ENCODE measurements at places on chromosomes 13 and 19.

- DNase-seq, result no peak
These were observed 15.9 kb upstream of the GAS6 start for GRCh38 chr13:113879494-113880360.

DNA sequence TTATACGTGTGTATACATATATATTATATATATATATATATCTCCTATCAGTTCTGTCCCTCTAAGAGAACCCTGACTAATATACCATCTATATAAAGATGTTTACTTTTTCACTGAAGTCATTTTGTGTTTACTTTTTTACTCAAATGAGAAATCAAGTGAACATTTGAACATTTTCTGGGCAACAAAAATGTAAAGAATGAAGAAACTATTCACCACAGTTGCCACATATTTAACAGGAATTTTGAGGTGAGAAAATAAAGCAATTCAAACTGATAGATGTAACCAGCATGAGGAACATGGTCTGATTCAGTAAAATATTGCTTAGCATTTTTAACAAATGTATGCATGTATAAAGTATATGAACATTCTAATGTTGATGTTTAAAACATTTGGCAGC is 299.2 kb upstream of the KLHL1 start:
- DNase-seq, result no peak

DNA sequence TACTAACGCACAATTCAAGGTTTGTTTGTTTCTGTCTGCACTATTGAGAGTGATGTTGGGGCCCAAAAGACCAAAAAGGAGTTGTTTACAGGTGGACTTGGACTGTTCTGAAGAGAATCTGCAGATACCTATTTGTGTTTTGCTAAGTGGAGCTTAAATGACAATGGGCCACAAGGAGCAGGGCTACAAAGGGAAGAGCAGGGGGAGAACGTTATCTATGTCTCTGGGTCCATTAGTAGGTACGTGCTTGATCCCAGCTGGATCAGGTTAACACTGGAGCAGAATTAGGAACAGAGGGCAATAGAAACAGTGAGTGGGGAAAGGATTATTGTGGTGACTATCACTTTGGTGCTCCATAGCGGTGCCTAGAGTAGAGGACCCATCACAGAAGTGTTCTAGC is 22.5 kb downstream of the NBEA start:
- no peak for DNase-seq

- no peak for DNase-seq
These were observed 2.6 kb upstream of the PSG4 start for GRCh38 chr19:43207991-43208390.

GRCh38 chr13:99347911-99348451 is 40.8 kb upstream of the GPR183 start:
- no peak for DNase-seq

GRCh38 chr13:86541461-86541860 is 742.2 kb upstream of the SLITRK6 start:
- no peak for DNase-seq

DNA sequence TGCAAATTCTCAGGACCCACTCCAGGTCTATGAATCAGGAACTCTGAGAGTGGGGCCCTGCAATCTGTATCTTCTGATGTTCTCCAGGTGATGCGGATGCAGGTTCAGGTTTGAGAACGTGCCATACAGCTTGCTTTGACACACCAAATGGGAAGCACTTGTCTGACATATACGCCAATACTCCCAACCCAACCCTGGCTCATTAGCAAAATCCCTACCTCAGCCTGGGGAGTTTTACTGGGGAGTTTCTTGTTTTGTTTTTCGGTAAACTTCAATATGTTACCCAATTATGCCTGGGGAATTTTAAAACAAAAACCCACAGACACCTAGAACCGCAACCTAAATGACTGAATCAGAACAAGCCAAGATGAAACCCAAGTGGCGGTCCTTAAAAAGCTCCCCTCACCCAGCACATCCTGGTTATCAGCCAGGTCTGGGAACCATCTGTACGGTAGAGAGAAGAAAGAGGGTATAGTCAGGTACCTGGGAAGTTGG is 41.2 kb downstream of the ABCC4 start:
- DNase-seq, result no peak

- DNase-seq, result peak; percentile 25
These were observed 310.7 kb downstream of the ITGBL1 start for GRCh38 chr13:101763191-101763590.

- no peak for DNase-seq
These were observed 102.5 kb downstream of the FGF14 start for GRCh38 chr13:102299366-102299765.

DNA sequence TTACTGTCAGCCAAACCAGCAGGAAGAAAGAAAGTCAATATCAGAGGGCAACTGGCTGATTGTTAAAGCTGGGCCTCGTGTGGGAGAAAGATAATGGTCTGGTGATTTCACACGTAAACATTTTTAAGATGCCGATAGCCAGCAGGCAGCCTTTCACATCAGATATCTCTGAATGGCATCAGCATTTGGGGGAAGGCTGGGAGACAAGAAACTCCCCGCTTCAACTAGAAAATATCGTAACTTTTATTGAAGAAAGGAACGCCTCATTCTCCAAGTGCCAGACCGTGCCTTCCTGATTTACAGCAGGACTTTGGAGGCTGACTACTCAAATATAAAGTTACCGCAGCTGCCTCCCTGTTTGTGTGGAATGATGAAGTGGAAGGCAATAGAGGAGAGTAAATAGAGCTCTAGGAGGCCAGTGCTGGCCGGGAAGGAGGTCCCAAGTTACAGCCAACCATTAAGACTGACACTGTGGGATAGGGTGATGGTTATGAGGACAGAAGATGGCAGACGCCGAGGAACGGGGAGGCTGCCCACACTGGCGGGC is 284.3 kb upstream of the MAB21L1 start:
- no peak for DNase-seq

DNA sequence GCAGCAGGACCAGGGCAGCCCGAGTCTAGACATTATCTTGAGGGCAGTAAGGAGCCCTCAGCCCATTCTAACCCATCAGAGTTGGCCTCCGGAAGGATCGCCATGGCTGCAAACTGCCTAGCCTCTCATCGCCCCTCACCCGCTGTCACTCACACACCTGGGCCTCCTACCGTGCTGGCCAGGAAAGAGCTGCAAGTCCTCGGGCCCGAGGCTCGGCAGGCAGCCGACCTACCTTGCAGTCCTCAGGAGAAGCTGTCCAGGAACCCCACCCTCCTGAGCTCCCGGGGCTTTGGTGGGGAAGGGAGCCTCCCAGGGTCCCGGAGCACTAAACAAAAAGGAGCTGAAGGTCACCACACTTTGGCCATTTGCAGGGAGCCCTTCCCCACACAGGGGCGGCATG is 46.8 kb downstream of the CCNE1 start:
- no peak for DNase-seq

- DNase-seq, result no peak
These were observed 2.8 kb downstream of the MYADM start for GRCh38 chr19:53870485-53870844.

DNA sequence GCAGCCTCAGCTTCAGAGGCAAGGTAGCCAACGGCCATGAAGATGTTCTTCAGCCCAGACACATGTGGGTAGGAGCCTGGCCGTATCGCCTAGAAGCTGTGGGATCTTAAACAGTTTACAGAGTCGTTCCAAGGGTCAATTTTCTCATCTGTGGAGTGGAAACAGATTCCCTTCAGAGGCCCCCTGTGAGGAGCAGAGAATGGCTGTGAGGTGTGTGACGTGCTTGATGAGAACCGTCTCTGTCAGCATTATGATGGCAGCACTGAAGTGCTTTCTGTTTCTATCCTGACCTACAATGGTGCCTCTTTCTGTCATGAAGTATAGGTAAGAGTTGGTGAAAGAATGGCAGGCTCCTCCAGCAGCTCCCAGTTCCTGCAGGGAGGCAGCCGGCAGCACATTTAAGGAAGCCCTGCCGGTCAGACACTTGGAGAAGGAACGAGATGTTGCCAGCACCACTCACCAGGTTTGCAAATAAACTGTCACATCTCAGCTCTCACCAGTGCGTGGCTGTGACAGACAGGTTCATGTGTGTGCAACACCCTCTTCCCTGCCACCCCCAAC is 277.3 kb downstream of the FOXO1 start:
- no peak for DNase-seq

DNA sequence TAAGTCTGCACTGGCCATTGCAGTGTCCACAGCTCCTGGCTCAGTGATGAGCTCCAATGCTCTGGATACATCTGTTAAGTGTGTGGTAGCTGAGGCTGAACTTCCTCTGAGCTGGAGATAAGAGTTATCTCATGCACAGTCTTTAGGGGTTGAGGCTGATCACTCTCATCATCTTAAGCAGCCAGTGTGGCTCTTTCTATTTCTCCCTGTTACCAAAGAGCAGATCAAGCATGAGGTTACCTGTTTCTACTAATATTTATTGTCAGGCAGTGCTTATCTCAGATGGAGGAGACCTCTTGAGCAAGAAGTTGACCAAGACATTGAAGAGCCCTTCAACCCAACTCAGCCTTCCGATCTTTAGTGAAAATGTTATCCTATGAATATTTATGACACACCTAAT is 6.6 kb upstream of the OR10H2 start:
- DNase-seq, result no peak

- DNase-seq, result no peak
These were observed 7.5 kb upstream of the ZNF808 start for GRCh38 chr19:52520013-52520412.

DNA sequence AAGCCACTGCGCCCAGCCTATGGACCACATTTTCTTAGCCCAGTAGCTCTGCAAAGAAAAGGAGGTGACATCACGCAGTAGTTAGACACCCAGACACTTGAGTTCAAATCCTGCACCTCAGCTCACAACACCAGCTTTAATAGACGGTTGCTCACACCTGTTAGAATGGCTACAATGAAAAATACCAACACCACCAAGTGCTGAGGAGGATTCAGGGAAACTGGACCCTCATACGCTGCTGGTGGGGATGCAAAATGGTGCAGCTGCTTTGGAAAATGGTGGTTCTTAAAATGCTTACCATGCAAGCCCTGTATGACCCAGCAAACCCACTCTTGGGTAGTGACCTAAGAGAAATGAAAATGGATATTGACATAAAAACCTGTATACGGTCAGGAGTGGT is 11.7 kb upstream of the DOCK6 start:
- DNase-seq, result no peak

DNA sequence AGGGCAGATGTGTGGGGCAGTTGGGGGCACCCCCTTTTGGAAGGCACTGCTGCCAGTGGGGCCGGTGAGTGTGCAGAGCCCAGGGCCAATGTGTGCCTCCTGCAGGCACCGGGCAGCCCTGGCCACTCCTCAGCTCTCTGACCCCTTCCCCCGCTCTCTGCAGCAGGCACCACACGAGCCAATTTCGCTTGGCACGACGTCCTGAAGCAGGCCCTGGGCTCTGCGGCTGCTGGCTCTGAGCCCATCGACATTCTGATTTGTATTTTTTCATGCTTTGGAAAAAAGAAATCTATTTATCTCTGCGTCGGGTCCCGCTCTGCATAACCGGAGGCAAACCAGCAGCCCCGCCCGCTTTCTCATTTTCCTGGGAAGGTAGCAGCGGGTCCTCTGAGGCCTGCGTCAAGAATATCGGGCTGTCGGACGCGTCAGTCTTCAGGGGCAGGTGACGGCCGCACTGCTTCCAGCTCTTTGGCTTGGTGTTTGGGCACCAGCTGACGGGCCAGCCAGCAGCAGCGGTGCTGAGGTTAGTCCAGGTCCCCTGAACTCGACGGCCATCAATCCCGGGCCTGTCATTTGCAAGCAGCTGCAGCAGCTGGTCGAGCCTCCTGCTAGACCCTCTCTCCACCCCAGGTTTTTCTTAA is 134.3 kb downstream of the KDM4B start:
- peak; percentile 31 for DNase-seq

DNA sequence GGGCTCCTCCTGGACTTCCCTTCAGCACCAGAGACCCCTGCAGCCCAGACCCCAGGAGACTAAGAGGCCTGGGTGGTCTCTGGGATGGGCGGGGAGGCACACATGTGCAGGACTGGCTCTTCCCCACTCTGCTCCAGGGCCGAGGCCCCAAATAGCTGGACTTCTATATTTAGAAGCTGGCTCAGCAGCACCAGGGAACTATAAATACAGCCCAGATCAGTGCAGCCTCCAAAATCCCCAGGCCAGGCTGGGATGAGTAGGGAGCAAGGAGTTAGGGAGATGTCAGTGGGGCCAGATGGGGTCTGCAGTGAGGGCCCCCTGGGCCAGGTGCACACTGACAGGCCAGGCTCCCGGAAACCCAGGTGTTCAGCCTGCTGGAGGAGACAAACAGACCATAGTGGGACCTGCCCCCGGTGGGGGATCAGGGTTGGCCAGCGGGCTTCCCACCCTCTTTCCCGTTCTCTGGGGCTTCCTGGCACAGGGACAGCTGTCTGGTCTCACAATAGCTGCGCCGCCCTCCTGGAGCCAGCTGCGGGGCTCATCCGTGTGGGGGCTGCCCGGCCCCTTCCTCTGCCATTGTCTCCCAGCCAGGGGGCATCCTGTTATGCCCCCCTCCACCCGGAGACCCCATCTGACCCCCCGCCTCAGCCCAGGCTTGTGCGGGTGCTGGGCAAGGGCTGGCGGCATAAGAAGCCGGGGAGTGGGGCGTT is 5.5 kb upstream of the ADGRE5 start:
- peak; percentile 31 for DNase-seq

- DNase-seq, result peak; percentile 94
These were observed 122.1 kb downstream of the COG6 start for GRCh38 chr13:39777527-39778061.

- peak; percentile 25 for DNase-seq
These were observed 317.4 kb downstream of the NALCN start for GRCh38 chr13:101098873-101099272.

- DNase-seq, result peak; percentile 25
These were observed 3.3 kb upstream of the C3 start for GRCh38 chr19:6723738-6724137.

- DNase-seq, result no peak
These were observed 5.9 kb downstream of the MAST1 start for GRCh38 chr19:12843999-12844732.

DNA sequence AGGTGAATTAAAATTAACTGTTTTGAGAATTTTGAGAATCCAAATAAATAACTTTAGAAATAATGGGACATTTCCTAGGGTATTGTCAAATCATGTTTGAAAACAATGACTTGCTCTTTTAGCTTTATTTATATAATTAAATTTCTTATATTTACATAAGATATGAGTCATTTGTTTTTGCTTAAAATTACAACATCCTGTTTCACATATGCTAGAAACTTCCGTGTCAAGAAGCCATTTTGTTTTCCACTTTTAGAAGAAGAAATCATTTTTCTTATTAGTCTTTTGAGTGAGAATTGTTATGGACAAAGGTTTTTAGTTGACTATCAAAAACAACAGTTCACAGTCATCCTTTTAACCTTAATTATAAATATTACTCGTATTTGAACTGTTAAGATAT is 48.2 kb downstream of the DPY19L3 start:
- DNase-seq, result no peak

Measured in fibroblast of skin of abdomen (primary cell).